A172 (cell line): ENCODE measurements at places on chromosomes 7 and 10. TPM values are rescaled to one million over a fixed set of nuclear protein-coding genes. Genes with fewer than 3 reads are reported as not detected.

TSPAN12 gene
- total RNA-seq = 0.81 and 1.4 TPM in 2 replicates

PTF1A gene
- not detected in 2 replicates for total RNA-seq

ANKRD22 gene
- total RNA-seq = not detected in 2 replicates

- no peak for DNase-seq
Observed at GRCh38 chr7:30916255-30916654, 4.6 kb downstream of the AQP1 start.

FAM25G gene
- total RNA-seq = not detected in 2 replicates
